NCI-H524 (cell line): ENCODE measurements at places on chromosomes 12 and 14.

DNA sequence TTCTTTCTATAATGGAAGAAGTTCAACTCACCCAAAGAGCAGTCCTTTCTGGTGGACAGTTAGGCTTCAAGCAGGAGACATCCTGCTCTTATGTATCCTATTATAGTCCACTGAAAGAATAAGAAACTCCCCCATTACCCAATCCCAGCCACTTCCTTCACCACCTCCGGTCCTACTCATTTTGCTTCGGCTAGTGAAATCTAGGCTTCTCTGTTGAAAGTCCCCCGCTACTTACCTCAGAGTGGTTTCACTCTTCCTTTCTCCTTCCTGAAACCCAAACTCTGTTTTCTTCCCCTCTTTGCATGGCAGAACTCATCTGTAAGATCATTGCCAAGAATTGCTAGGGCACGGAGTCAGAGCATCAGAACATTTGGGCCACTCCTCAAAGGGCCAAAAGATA lies at the start of gene GPR84:
Gene GPR84 (minus strand): TSS at position 74 of the 400 bp plus-strand sequence. CDS start 635 bp downstream, outside the sequence.
- no peak for DNase-seq

DNA sequence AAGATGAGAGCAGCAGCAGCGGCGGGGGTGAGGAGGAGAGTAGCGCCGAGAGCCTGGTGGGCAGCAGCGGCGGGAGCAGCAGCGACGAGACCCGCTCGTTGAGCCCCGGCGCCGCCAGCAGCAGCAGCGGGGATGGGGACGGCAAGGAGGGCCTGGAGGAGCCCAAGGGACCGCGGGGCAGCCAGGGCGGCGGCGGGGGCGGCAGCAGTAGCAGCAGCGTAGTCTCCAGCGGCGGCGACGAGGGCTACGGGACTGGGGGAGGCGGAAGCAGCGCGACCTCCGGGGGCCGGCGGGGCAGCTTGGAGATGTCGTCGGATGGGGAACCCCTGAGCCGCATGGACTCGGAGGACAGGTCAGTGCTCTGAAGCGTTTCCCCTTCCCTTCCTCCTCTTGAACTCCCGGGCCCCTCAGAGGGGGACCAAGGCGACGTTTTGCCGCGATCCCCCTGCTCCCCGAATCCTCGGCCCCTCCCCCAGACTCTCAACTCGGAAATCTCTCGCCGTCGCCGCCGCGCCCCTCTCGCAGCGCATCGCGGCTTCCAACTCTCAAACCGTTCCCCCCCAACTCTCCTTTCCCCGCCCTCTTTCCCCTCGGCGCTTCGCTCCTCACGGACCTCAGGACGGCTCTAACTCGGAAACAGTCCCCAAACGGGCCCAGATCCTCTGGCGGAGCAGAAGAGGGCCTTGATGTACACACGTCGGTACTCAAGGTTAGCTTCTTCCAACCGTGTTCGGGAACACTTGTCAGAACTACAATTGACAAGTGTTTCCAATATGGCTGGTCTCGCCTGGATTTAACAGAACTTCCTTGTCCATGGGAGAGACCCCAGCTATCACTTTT lies 947 bp downstream of the AEBP2 start:
- peak; percentile 16 for DNase-seq

GRCh38 chr12:51269174-51270066 lies 795 bp downstream of the SMAGP start:
- DNase-seq = peak; percentile 26

- peak; percentile 57 for DNase-seq
Measured at GRCh38 chr14:73591690-73592449, at the start of gene ACOT4. ACOT4 (plus strand) TSS chr14:73591873; CDS start chr14:73591960, 87 bp downstream.

DNA sequence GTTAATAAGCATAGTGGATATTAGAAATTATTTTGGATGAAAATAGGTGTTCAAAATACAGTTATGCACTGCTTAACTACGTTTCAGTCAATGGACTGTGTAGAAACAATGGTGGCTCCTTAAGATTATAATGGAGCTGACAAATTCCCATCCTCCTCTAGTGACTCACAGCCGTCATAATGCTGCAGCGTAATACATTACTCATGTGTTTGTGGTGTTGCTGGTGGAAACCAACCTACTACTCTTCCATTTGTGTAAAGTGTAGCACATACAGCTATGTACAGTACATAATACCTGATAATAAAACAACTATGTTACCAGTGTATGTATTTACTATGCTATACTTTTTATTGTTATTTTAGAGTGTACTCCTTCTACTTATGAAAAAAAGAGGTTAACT lies 111.2 kb upstream of the TMCC3 start:
- no peak for DNase-seq

DNA sequence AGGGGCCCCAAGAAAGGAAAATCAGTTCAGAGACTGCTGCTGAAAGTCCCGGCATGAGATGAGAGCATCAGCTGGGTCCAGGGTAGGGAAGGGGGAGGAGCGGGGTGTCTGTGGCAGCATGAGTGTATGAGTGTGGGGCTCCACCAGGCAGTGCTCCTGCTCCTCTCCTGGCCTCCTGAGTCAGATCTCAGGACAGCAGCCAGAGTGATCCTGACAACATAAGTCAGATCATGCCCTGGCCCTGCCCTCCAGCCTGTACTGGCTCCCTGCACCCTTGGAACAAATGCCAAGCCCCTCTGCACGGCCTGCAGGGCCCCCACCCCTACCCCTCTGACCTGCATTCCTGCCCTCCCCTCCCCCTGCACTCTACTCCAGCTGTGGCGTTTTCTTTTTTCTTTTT lies 24.2 kb upstream of the LRP1-AS start:
- DNase-seq = no peak

DNA sequence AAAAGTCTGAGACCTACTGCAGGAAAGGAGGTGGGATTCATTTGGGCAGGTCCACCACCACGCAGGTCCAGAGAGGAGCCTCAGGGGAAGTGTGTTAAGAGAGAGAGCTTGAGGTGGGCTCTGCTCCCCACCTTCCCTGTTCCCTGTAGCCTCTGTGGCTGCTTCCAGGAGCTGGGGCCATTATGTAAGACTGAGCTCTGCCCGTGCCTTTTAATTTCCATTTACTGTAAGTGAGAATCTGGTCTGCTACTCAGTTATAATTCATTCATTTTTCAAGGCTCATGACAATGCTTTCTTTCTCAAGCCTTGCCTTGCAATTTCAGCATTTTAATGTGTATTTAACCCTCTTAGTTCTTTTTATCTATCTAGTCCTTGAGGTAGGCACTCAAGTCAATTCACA lies 8.3 kb downstream of the SLC4A8 start:
- no peak for DNase-seq

GRCh38 chr14:83004456-83005006 lies 1470.9 kb upstream of the SEL1L start:
- DNase-seq = no peak

- DNase-seq = no peak
Measured at GRCh38 chr12:90055071-90055470, 346.4 kb upstream of the ATP2B1 start.

DNA sequence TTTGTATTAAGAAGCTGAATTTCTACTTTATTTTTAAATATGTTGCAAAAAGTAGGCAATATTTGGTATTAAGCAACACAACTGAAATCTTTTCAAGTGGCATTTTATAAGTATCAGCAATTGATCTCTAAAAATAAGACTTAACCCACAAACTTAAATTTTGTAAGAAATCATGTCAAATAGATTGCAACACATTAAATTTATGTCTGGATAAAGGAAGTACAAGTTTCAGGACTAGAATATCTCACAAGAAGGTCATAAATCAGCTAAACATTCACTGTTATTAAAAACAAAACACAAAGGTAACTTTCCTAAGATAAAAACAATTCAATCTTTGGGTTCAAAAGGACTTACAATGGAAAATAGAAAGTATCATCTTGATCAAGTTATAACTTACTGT lies 32.8 kb downstream of the CPNE8 start:
- no peak for DNase-seq

DNA sequence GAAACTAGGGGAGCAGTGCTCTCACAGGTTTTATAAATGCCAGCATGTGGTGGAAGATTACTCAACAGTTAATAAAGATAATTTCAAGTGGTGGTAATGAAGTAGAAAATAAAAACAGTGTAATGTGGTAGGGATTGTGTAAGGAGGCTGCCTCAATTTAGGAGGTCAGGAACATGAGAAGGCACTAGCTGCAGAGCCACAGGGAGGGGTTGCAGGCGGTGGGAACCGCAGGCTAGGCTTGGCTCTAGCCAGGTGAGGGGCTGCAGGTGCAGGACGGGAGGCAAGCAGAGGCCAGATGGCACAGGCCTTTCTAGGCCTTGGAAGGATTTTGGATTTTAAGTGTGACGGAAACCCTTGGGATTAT lies 768 bp downstream of the METTL25 start:
- peak; percentile 51 for DNase-seq

- no peak for DNase-seq
Measured at GRCh38 chr12:120734210-120734609, 8.6 kb downstream of the ACADS start.

DNA sequence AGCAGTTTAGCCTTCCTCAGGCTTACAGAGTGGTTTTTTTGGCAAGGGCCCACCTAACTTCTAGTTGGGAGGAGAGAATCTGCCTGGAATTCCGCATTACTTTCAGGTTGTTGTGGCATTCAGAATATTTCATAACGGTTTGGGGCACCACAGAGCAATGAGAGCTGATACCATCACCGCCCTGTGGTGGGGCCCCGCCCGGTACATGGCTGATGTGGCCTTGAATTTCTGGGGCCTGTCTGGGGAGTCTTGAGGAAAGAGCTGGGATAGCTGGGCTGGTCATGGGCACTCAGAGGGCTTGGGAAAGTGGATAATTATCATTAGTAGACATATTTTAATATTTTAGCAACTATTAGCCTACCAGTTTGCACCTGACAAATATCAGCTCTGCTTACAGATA lies 4.2 kb downstream of the TESPA1 start:
- DNase-seq = no peak

DNA sequence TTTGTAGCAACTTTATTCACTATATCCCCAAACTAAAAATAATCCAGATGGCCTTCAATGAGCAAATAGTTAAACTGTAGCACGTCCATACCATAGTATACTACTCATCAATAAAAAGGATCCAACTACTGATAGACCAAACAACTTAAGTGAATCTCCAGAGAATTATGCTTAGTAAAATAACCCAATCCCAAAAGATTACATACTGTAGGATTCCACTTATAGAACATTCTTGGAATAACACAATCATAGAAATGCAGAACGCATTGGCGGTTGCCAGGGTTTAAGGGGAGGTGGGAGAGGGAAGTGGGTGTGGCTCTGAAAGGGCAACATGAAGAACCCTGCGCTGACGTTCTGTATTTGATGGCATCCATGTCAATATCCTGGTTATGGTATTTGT lies 28.6 kb downstream of the SNRPF start:
- no peak for DNase-seq

GRCh38 chr12:8605057-8605456 lies 7.6 kb downstream of the AICDA start:
- no peak for DNase-seq

DNA sequence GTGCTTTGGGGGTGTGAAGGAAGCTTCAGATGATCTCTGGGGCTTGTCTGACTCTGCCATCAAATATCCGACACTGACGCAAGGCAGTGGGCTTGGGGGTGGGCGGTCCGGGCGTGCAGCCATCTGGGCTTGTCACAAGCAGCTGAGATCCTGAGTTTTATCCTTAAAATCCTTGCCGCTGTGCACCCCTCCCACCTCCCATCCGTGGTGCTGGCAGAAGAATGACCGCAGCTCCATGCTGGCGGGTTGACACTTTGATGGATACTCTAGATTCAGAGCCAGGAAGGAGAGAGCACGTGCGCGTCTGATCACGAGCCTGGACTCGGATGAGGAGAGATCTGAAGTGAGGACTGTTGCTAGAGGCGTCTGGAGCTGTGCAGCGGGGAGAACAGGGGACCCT lies 3.0 kb downstream of the ZFYVE21 start:
- DNase-seq = no peak

- DNase-seq = no peak
Measured at GRCh38 chr14:88346048-88346639, 23.1 kb upstream of the KCNK10 start.

DNA sequence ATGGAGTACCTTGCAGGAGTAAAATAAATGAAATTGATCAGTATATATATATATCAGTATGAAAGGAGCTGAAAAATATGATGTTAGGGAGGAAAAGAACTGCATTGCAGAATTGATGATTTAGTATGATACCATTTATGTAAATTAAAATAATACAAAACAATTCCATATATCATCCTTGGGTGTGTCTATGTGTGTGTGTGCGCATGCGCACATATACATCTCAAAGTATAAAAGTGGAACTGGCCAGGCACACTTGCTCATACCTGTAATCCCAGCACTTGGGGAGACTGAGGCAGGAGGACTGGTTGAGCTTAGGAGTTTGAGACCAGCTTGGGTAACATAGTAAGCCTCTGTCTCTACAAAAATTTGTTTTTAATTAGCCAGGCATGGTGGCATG lies 15.4 kb downstream of the GALNT16 start:
- DNase-seq = no peak

GRCh38 chr14:94906991-94907587 lies 137.2 kb upstream of the GSC start:
- DNase-seq = no peak

GRCh38 chr12:89689306-89689705 lies 19.3 kb downstream of the ATP2B1 start:
- DNase-seq = peak; percentile 32

GRCh38 chr12:75814851-75815754 lies 216.5 kb downstream of the PHLDA1 start:
- DNase-seq = peak; percentile 42

DNA sequence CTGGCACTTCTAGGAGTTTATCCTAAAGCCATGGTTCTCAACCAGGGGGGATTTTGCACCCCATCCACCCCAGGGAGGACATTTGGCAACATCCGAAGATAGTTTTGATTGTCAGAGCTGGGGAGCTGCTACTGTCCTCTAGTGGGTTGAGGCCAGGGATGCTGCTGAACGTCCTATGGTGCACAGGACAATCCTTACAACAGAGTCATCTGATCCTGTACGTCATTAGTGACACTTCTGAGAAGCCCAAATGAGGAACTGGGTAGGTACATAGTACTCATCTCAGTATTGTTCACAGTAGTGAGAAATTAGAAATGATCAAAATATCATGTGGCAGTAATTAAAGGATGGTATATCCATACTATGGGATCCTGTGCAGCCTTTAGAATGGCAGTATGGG lies 185.1 kb downstream of the CHST11 start:
- no peak for DNase-seq

DNA sequence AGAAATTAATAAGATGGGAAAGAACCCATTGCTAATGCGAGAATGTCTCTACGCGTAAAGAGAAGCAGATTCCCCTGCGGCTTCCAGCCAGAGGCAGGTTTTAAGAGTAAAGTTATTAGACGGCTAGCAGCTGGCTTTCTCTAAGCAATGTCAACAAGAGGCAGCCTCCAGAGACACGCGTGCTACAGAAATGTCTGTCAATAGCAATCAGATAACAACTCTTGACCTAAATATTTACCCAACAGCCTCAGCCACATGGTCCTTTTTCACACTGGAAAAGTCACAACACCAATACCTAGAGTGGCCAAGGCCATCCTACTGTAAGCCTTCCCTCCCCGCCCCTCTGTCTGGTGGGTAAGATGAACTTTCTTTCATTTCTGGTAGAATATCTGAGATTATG lies 146.0 kb upstream of the SFSWAP start:
- DNase-seq = no peak
